Myocyte (in vitro differentiated cells): ENCODE measurements at places on chromosomes 6 and 20. TPM values are rescaled to one million over a fixed set of nuclear protein-coding genes. Genes with fewer than 3 reads are reported as not detected.

- peak; percentile 3 for DNase-seq
Observed at GRCh38 chr6:53159558-53159957, 10.9 kb upstream of the GCM1 start.

DNA sequence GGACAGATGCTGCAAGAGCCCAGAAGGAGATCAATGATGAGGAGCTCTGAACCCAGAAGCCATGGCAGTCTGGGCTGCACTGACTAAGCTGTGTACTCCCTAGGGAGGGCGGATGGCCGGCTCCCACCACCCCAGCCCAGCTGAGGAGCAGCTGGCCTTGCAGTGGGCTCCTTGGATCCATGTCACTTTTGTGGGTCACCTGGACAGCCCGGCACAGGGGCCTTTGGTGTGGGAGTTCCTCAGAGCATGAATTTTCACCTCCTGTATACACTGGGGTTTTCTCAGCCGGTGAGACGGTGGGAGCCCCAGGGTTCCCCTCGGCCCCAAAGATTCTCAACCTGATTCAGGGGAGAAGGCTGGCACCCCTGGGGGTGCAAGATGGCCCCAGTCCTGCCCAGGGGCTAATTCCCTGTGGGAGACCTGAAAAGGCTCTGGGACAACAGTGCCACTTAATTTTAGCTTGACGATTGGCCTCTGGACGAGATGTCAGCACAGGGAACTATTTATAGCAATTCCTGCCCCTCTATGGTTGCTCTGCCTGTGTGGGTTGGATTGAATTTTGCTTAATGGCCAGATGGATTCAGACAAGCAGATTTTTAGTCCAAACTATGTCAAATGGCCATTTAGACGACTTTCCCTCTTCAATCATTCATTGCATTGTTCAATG is 121.6 kb upstream of the PMEPA1 start:
- no peak for DNase-seq

GRCh38 chr20:14245368-14245970 is 91.9 kb downstream of the FLRT3 start:
- DNase-seq: no peak

DNA sequence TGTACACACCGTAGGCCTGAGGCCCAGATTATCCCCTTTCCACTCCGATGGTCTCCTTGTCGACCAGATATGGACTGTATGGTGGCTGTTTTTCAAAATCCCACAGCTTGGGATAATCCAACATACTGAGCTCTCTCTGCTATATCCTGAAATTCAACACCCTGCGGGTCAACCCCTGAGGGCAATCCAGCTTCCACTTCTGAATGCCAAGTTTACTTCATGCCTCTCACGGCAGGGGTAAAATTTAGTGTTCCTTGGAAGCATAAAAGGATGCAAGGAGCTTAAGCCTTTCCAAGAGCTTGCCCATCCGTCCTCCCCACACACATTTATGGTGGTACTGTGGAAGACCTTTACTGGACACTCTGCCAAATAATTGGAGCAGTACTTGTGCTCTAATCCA is 90.7 kb downstream of the PLG start:
- peak; percentile 1 for DNase-seq

Gene SNAP25
- total RNA-seq: 0.16 and 0.64 TPM in 2 replicates
